ENCODE measurements at places on chromosomes 7 and 10. TPM values are rescaled to one million over a fixed set of nuclear protein-coding genes. Genes with fewer than 3 reads are reported as not detected.

ADAMTS14 gene
- 0.76 TPM for polyA plus RNA-seq

GPRIN2 gene
- polyA plus RNA-seq = 33.5 TPM

- no peaks in the 10 kb centered on the region for H3K36me3 ChIP-seq
- H3K4me3 ChIP-seq = no peak overlapping the region
- H3K27ac ChIP-seq = no peak overlapping the region
- H3K27me3 ChIP-seq = no peaks in the 10 kb centered on the region
- no peaks in the 10 kb centered on the region for H3K4me1 ChIP-seq
These were observed 148.2 kb upstream of the ETV1 start for GRCh38 chr7:14137676-14138075.

DNA sequence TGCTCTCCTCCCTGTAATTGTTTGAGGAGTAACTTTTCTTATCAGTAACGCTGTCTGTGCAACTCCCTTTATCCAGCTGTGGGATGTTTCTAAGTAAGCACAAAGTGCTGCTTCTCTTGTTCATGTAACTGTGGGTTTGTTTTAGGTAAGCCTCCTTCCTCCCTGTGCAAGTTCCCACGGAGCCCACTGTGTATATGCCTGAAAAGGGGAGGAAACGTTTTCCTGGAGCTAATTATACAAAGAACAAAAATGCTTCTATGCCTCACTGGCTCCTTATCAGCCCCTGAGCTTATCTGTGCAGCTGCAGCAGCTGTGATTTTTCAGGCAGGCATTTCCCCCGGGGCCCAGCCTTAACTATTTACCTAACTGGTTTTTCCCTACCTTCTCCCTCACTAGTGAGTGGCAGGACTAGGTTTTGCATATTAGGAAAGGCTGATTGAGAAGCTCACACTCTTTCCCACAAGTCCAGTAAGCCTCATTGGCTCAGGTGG is 593.4 kb upstream of the GHITM start:
- no peaks in the 10 kb centered on the region for H3K36me3 ChIP-seq
- no peaks in the 10 kb centered on the region for H3K27me3 ChIP-seq
- no peak for DNase-seq
- H3K27ac ChIP-seq = no peak overlapping the region
- no peaks in the 10 kb centered on the region for H3K4me1 ChIP-seq

PFKP gene
- polyA plus RNA-seq = 57.1 TPM

NUTM2D gene
- polyA plus RNA-seq = 2.0 TPM

GPR37 gene
- not detected for polyA plus RNA-seq

DNA sequence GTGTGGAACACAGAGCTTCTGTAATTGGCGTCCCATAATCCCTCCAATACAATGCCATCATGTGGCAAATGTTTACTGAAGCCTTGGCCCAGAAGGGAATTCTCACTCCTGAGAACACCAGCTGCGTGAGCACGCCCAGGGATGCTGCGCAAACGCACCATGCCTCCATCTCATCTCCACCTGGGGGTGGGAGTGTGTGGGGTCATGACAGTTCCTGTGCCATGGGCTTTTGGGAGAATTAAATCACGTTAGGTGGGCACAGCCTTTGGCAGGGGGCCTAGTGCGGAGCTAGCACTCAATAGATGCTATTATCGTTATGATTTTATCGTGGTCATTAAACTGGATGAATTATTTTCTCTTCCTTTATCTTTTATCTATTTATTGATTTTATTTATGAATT is 15.8 kb downstream of the WDFY4 start:
- no peak overlapping the region for H3K27ac ChIP-seq
- no peaks in the 10 kb centered on the region for H3K4me1 ChIP-seq

DNA sequence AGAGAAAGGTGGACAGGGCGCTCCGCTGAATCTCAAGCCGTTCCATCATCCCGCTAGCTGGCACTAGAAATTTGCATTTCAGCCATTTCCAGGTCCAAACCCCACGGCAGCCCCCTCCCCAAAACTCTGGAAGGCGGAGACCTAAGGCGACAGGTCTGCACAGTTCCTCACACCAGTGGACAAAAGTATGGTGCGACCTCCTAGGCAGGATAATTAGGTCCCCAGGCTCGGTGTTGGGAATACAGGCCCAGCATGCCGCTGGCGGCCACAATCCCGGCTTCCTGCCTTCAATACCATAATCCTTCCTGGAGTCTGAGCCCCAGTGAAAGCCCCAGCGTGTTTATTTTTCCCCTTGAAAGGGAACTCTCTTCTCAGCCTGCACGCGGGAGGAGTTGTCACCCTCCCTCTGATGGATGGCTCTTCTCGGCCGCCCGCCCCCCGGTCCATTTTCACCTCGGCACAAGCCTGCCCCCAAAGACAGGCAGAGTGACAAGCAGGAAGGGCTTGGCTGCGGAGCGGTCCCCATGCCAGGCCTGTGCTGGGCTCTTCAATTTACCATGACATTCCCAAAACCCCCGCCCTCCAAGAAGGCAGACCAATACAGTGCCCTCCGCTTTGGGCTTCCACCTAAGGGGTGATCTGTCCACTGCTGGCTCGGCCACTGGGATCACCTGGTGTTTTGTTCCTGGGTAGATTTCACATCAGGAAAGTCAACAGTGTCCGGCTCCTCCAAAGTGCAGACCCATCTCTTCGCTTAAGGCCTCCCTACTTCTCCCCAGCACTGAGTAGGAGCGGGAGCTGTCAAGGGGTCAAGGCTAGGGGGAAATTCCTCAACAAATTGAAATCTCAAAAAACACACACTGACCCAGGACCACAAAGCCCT is 2.2 kb downstream of the FGFR2 start:
- H3K4me1 ChIP-seq = peaks cover 9% of the 10 kb centered on the region
- no peak for DNase-seq
- no peak overlapping the region for H3K27ac ChIP-seq
- H3K27me3 ChIP-seq = peaks cover 4% of the 10 kb centered on the region
- no peaks in the 10 kb centered on the region for H3K36me3 ChIP-seq

- H3K27me3 ChIP-seq = no peaks in the 10 kb centered on the region
- no peak for DNase-seq
- no peak overlapping the region for H3K4me3 ChIP-seq
- H3K36me3 ChIP-seq = peaks cover 61% of the 10 kb centered on the region
These were observed 3.0 kb downstream of the CHPF2 start for GRCh38 chr7:151235091-151235787.

- peaks cover 4% of the 10 kb centered on the region for H3K27me3 ChIP-seq
- no peaks in the 10 kb centered on the region for H3K4me1 ChIP-seq
- no peak overlapping the region for H3K4me3 ChIP-seq
- no peak overlapping the region for H3K27ac ChIP-seq
These were observed 17.0 kb downstream of the FRMPD2 start for GRCh38 chr10:48257407-48257961.

- no peak overlapping the region for H3K4me3 ChIP-seq
- no peak for DNase-seq
- H3K27me3 ChIP-seq = no peaks in the 10 kb centered on the region
- H3K27ac ChIP-seq = no peak overlapping the region
These were observed 4.7 kb downstream of the IDI2 start for GRCh38 chr10:1020958-1021357.

GRCh38 chr10:89030791-89031190 is 40.2 kb downstream of the FAS start:
- H3K27me3 ChIP-seq = no peaks in the 10 kb centered on the region
- H3K36me3 ChIP-seq = no peaks in the 10 kb centered on the region
- no peak for DNase-seq
- H3K27ac ChIP-seq = no peak overlapping the region

DNA sequence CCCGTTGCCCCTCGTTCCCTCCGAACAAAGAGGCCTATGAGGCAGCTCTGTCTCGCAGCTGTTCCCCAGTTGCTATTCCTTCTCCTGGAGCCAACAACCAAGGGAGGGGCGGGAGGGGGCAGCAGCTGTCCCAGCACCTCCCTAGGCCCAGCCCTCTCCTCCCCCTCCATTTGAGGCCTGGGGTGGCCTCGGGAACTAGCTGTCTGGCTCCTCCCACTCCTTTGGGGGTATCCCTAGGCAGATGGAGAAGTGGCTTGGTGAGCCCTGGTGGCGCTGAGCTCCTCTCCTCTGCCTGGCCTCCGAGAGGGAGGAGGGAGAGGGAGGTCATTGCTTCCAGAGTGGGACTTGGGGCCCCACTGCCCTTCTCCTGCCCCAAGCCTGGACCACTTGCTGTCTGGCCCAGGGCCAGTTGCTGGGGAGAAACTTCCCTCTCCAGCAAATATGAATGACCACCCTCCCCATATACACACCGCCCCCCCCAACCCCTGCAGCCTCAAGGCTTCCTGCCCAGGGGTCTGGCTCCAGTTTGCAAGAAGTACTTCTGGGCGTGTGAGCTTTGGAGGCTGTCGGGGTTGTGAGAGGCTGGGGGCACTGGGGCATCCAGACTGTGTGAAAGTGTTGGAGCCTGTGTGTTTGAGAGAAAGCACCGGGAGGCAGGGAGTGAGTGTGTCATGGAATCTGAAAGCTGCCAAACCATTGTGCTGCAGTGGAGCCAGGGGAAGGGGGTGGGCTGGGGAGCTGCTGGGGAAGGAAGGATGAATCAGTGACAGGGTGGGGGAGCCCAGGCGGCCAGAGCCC is 3.1 kb downstream of the FLNC start:
- peak overlapping the region; percentile 80 for H3K27ac ChIP-seq
- peaks cover 40% of the 10 kb centered on the region for H3K27me3 ChIP-seq
- peaks cover 35% of the 10 kb centered on the region for H3K36me3 ChIP-seq
- DNase-seq = peak; percentile 55
- peaks cover 46% of the 10 kb centered on the region for H3K4me1 ChIP-seq

- no peaks in the 10 kb centered on the region for H3K27me3 ChIP-seq
- no peaks in the 10 kb centered on the region for H3K4me1 ChIP-seq
- DNase-seq = no peak
- H3K4me3 ChIP-seq = no peak overlapping the region
- H3K27ac ChIP-seq = no peak overlapping the region
These were observed 371.2 kb upstream of the LRGUK start for GRCh38 chr7:133755901-133756300.

DNA sequence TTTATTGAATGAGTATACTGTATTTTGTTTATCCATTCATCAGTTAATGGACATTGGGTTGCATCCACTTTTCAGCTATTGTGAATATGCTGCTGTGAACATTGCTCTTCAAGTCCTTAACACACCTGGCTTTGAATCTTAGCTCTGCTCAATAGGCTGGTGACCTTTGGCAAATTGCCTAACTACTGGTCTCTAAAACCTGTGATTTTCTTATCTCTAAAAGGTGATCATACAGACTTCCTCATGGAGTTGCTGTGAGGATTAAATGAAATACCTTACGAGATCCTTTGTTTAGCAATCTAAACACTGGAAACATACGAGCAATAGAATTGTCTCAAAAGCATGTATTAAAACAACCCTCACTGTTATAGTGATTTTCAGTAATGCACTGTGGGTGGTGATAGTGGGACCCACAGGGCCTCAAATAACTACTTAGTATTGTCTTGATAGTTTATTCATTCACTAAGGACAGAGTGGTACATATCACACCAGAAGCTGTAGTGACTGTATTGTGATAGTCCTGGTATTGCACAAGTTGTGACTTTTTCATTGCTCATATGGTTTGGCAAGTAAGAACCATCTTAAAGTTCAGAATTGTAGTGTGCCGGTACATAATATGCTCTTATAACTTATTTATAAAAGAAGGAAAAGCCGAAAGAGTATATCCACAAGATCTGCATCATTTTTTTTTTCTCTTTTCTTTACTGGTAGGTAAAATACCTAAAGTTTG is 257.6 kb downstream of the EXOC4 start:
- no peaks in the 10 kb centered on the region for H3K36me3 ChIP-seq
- DNase-seq = peak; percentile 87
- no peak overlapping the region for H3K4me3 ChIP-seq
- H3K27ac ChIP-seq = no peak overlapping the region
- H3K27me3 ChIP-seq = no peaks in the 10 kb centered on the region

DNA sequence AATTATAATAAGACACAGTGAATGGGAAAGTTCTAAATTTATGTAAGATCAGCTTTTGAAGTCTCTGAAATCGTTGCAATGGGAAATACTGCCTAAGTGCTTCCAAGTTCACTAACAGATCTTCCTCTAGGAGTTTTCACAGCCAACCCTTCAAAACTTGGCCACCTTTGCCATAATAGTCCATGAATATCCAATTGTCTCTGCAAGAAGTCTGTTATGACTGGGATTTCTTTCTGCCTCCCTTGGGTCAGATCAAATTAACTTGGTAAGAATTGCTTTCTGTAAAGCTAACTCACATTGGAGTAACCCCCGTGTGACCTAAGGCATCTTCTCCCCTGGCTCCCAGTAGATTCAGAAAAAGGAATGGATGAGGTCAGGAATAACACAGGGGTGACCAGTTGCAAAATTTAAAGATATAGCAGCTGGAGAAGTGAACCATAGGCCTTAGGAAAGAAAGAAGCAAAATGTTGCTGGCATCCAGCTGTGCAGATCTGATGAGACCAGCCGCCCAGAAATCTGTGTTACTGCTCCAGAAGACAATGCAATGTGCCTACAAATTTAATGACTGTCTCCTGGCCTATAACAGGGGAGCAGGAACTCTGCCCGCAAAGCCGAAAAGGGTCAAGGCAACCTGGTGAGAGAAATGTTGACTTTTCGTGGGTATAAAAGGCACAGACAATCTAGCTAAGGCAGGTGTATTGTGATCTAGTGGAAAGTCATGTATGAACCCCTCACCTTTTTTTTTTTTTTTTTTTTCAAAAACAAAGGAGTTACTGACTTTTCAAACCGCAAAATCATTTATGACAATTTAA is 7.5 kb upstream of the OPTN start:
- DNase-seq = no peak
- no peak overlapping the region for H3K4me3 ChIP-seq
- peaks cover 8% of the 10 kb centered on the region for H3K27me3 ChIP-seq
- H3K4me1 ChIP-seq = no peaks in the 10 kb centered on the region
- no peaks in the 10 kb centered on the region for H3K36me3 ChIP-seq
- H3K27ac ChIP-seq = no peak overlapping the region

DNA sequence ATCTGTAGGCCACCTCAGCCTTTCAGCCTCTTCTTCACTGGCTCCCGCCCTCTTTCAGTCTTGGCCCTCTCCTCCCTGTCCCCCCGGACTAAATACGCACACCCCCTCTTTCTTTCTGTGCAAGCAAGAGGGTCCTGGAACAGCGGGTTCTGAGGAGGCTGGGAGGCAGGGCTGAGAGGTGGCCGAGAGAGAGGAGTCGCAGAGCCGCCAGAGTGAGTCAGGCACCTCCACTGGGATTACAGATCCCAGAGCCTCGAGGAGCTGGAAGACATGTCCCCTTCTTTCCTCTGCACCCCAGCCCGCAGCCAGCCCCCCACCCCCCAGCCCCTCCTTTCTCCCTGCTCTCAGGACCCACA is 182 bp downstream of the CCDC136 start:
- H3K27ac ChIP-seq = no peak overlapping the region
- H3K27me3 ChIP-seq = no peaks in the 10 kb centered on the region
- DNase-seq = no peak
- peak overlapping the region; percentile 56 for H3K4me3 ChIP-seq
- no peaks in the 10 kb centered on the region for H3K4me1 ChIP-seq

LIPJ gene
- polyA plus RNA-seq = 0.10 TPM

DNA sequence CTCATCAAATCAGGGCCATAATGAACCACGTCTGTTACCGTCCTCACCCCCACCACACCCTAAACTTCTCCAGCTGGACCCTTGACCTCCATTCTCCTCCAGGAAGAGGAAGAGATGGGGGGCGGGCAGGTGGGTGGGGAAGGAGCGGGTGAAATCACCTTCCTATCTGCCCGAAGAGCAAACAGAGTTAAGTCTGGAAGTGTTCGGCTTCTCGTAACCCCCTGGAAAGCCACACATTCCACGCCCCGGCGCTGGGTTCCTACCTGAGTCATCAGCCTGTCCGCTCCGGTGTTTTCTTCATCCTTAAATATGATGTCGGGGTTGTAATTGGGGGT is 736 bp downstream of the SHH start:
- DNase-seq = peak; percentile 36
- H3K36me3 ChIP-seq = no peaks in the 10 kb centered on the region
- H3K27ac ChIP-seq = no peak overlapping the region
- H3K27me3 ChIP-seq = peaks cover 7% of the 10 kb centered on the region
- H3K4me1 ChIP-seq = peaks cover 47% of the 10 kb centered on the region
- no peak overlapping the region for H3K4me3 ChIP-seq

DOCK1 gene
- 26.2 TPM for polyA plus RNA-seq

GRID1 gene
- polyA plus RNA-seq = 0.40 TPM

Measured in small intestine (tissue), 16 donors.